ENCODE measurements at places on chromosomes 12 and 14.

DNA sequence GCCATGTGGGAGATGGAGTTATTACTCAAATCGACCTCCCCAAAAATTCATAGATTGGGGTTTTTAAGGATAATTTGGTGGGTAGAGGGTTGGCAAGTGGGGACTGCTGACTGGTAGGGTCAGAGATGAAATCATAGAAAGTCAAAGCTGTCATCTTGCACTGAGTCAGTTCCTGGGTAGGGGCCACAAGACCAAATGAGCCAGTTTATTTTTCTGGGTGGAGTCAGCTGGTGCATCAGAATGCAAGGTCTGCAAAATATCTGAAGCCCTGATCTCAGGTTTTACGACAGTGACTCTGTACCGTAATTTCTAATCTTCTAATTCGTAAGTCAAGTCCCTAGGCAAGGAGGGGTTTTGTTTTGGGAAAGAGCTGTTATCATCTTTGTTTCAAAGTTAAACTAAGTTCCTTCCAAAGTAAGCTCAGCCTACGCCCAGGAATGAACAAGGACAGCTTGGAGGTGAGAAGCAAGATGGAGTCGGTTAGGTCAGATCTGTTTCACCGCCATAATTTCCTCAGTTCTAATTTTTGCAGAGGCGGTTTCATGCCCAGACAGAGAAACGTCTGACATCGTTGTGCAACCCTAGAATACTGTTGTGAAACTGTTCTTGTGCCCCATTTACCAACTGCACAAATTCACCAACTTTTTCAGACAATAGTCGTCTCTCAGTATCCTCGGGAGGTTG lies 104.5 kb upstream of the SFSWAP start:
- no peak for DNase-seq

DNA sequence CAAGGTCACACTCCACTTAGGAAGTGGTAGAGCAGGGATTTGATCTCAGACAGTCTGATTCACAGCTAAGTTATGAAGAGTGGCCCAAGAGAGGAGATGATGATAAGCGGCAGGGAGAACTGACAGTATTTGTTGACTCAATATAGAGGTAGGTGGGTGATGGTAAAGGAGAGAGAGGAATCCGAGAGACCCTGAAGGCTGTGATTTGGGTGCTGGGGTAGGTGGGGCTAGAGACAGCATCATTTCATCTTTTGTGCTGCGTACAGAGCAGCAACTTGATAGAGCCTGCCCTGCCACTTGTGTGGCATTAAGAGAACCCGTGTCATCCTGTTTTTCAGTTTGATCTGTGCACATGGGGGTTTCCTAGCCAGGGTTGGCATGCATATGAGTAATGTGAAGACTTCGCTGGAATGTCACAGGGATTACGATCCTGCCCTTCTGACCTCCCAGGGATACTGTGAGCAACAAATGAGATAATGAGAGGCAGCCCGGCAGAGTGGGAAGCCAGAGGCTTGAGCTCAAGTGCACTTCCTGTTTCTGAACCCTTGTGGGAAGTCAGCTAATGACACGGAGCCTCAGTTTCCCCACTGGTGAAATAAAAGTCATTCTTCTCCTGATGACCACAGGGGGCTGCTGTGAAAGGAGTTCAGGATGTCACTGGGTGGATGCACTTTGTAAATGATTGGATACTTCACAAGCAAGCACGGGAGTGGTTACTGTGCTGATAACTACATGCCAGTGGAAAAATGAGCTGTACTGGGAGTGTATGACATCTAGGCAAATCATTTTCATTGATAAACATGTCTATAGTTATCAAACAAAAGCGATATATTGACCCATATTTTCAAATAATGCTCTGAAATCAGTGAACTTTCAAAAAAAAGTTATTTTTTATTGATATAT lies 59.5 kb upstream of the IGF1 start:
- DNase-seq = peak; percentile 24

DNA sequence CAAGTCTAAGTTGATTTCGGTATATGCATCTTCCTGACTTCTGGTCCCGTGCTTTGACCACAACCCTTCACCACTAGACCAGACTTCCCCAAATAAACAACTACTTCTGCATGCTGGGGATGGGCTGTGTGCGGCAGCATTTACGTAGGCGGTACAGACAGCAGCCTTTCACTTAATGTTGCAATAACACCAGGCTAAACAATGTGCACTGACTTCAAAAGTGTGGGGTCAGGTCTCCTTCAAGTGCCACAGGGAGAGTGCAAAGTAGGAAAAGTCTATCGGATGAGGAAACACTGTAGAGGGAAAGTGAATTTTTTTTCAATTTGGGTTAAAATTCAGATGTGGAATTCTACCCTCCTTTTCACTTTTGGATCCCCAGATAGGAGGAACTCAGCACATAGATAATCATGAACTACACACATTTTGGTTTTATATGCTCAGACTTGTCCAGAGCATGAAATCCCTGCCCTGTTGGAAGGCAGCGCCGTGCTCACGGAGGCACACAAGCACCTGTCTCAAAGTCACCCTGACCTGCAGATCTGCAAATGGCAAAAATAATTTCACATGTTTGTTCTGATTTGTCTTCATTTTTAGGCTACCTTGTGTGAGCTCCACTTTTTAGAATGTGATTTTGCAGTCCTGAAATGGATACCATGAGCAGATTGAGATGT lies 3.6 kb upstream of the FOS start:
- no peak for DNase-seq

DNA sequence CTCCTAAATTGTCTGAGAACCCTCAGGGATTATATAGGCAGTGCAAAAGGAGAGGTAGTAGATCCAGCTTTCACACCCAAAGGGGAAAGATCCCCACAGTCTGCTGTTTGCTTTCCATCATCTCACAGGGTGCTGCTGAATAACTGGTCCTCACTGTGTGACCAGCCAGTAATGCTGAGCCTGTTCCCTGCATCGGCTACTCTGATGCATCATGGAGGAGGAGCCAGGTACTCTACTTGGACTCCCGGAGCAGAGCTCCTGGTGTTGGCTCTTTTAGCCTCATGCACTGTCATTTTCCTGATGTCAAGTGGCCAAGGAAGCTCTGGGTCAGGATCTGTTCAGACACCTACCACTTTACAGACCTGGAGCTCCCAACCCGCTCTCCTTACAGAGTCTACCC lies 127.4 kb upstream of the ATF1 start:
- DNase-seq = no peak

DNA sequence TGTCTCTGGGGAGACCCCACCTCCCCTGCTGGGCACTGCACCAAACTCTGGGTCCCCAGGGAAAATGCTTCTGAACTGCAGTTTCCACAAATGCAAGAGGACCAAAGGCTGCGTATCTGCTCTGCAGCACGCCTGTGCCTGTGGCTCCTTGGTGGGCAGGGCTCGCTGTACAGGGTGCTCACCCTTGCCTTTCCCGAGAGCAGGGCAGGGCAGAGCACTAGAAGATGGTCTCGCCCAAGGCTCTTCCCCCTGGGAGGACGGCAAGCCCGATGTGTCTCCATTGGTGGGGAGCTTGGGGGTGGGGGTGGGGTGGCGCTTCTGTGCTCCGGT lies 175.3 kb upstream of the RTL1 start:
- no peak for DNase-seq

GRCh38 chr12:76002598-76003354 lies 28.8 kb downstream of the PHLDA1 start:
- DNase-seq = no peak

- no peak for DNase-seq
Observed at GRCh38 chr14:38743966-38744584, 359.0 kb downstream of the SEC23A start.

DNA sequence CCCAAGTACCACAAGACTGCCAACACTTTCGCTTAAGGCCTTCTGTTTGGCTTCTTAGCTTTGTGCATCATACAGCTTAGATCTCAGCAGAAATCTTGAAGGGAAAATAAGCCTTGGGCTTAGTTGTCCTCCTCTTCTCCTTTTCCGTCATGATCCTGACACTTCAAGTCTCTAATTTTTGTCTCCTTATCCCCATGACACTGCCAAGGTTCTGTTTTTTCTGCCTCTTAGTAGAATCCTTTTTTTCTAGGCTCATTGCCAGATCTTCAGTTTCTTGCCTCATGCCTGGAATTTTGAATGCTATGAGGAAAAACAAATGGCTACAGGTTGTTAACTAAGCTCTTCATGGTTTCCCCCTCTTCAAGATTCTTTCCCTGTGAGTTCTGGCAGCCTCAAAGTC lies 450.4 kb downstream of the LRFN5 start:
- DNase-seq = peak; percentile 43

GRCh38 chr12:9750276-9751203 lies 10.2 kb downstream of the CD69 start:
- peak; percentile 67 for DNase-seq

- DNase-seq = no peak
Observed at GRCh38 chr12:65362234-65363031, 84.0 kb downstream of the MSRB3 start.

- DNase-seq = peak; percentile 14
Observed at GRCh38 chr12:74317078-74317601, 220.5 kb upstream of the ATXN7L3B start.

- peak; percentile 88 for DNase-seq
Observed at GRCh38 chr14:30179381-30180130, 251.9 kb upstream of the PRKD1 start.

DNA sequence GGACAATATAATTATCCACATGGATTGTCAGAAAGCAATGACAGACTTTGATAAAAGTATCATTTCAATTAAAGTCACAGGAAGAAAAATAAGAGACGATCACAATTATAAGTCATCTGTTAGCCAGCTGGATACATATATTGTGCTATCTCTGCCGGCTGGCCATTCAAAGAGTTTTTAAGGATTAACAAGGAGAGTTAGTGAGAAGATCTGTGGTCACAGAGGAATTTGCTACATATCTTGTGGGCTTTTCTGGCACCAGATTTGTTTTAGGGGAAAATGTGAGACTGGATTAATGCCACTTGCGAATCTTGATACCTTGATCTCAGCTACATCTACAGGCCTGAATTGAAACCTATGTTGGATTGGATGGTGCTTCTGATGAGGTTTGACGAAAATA lies 90.9 kb upstream of the MANSC4 start:
- DNase-seq = peak; percentile 63

- DNase-seq = no peak
Observed at GRCh38 chr14:61911574-61911973, 149.4 kb downstream of the SNAPC1 start.

DNA sequence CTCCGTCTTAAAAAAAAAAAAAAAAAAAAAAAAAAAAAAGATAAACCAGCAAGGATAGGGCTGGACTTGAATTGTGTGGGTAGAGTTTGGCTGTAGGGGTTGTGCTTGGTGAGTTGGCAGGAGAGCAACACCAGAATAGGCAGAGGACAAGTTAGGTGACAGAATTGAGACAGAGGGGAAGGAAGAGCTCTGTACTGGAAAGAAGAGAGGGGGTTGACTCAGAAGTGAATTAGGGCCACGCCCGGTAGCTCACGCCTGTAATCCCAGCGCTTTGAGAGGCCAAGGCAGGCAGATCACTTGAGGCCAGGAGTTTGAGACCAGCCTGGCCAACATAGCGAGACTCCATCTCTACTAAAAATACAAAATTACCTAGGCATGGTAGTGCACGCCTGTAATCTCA lies 6.1 kb upstream of the TMEM30B start:
- DNase-seq = no peak

- no peak for DNase-seq
Observed at GRCh38 chr14:24115422-24116127, 826 bp upstream of the NRL start.

DNA sequence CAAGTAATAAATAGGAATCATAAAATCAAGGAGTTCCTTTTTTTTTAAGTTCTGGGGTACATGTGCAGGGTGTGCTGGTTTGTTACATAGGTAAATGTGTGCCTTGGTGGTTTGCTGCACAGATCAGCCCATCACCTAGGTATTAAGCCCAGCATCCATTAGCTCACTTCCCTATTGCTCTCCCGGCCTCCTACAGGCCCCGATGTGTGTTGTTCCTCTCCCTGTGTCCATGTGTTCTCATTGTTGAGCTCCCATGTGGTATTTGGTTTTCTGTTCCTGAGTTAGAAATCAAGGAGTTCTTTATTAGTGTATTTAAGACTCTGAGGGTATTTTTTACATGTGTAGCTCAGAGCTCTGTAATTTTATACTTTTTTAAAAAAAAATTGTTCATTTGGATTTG lies 86.0 kb downstream of the SCFD1 start:
- no peak for DNase-seq

DNA sequence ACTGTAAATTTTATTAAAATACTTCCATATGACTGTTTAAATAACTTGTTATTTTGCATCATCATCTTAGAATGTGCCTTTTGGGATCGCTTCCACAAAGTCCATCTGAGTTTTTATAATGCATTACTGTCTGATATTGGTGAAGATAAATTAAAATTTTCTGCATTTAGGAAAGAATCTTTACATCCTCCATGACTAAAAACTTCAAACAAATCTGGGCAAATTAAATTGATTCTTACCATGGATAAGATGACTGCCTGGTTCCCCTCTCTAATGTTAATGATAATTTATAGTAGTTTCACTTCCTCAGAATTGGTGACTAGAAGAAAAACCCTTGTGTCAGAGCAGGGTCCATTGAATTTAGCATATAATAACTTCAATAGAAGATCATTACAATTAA lies 94.7 kb upstream of the SLC38A4 start:
- no peak for DNase-seq

DNA sequence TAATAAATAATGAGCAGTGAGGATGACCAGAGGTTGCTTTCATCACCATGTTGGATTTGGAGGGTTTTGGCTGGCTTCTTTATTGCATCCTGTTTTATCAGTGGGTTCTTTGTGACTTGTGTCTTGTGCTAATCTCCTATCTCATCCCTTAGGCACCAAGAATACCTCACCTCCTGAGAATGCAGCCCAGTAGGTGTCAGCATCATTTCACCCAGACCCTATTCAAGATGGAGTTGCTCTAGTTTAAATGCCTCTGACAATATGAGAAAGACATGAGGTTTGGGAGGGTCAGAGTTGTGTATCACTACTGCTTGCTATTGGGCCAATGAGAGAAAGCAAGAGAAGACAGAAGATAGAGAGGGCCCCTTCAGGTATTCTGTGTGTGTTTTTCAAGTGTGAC lies 592.2 kb downstream of the ETNK1 start:
- DNase-seq = no peak

GRCh38 chr14:99272899-99273765 lies 1.1 kb upstream of the BCL11B start:
- DNase-seq = no peak

GRCh38 chr12:32989705-32990104 lies 93.1 kb upstream of the PKP2 start:
- no peak for DNase-seq

- peak; percentile 51 for DNase-seq
Observed at GRCh38 chr12:46657453-46658411, 168.1 kb downstream of the SLC38A4 start.

GRCh38 chr12:110501399-110501751 lies 536 bp downstream of the VPS29 start:
- peak; percentile 28 for DNase-seq

GRCh38 chr14:87705439-87705896 lies 287.5 kb downstream of the GALC start:
- peak; percentile 66 for DNase-seq

GRCh38 chr12:70165450-70165849 lies 77.8 kb upstream of the CNOT2 start:
- DNase-seq = no peak

DNA sequence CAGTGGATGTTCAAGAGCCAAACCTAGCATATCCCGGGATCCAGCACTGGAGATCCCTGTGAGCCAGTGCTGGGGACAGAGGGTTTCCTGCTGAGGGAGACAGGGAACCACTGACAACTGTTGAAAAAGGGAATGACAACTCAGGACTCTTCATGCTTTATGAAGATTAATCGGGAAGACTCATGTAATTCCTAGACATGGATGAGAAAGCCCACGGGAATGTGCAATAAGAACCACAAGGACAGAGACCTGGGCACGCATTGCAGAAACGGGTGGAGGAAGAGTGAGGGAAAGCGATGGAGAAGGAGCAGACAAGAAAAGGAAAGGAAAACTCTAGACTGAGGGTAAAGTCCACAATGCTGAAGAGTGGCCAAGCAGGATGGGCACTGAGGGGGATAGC lies 296.0 kb downstream of the PCNX1 start:
- DNase-seq = no peak

Measured in fibroblast of the aortic adventitia (primary cell).